ENCODE measurements at places on chromosomes 4 and X.

DNA sequence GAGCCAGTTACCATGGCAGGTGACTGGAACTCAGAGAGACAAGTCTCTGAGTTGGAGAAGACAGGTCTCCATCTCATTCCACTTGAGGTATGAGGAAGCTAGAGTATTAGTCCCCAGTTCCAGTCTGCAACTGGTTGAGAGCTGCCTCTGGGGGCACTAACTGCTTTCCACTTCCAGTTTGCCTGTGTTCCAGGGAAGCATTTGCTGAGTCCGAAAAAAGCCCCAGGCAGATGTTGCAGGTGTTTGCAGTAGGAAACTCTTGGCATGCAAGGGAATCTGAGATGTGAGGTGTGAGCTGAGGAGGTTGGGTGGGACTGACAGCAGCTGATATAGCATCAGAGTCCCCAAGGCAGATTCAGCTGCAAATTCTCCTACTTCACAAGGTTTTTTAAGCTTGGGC, 272.2 kb upstream of the CASK start:
- no peak for DNase-seq

- DNase-seq = no peak
These were observed 227.8 kb upstream of the SPRY1 start for GRCh38 chr4:123168812-123169211.

GRCh38 chr4:81060587-81061343, 30.3 kb downstream of the BMP3 start:
- DNase-seq = no peak

DNA sequence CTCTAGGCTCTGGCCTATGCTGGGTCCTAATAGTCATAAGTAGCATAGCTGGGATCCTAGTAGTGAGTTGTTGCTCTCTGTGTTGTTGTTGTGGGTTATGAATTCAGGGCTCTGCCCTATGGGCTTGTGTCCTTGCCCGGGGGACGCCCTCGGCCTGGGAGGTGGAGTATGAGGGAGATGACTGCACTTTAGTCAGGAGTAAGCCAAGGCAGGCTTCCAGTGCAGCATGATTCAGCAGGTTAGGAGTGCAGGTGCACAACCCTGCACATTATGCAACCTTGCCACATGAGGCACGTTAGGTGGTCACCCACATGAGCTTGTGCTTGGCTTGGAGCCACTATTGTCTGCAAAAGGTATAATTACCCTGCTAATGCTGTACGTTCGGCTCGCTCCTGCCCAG, 58.4 kb upstream of the CCDC149 start:
- no peak for DNase-seq

DNA sequence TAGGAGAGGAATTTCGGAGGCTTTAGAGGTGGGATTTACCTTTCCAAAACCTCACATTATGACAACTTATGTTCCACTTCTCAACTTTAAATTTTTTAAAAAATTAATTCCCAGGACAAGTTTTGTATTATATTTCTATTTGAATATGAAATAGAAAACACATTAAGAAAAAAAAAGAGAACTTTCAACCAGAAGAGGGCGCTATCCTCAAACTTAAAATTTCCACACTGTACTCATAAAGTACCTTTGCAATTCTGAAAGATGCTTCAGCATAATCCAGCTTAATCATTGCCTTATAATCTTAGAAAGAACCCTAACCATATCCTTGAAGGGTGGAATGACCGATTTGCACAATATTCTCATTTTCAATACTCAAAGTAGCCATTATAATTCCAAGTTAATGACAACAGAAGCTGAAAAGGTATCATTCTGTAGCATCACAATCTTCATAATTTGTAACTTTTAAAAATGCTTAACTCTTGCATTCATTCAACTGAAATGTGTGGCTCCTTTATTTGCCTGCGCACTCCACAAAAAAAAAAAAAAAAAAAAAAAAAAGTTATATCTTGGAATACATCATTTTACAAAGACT, 158.0 kb downstream of the KCNIP4 start:
- DNase-seq = no peak

Data from stimulated activated CD8-positive, alpha-beta memory T cell treated with anti-CD3 and anti-CD28 coated beads, Interleukin-4, amount 100 ng/mL, for 1 hour (primary cell).